ENCODE measurements at places on chromosomes 3 and 15. TPM values are rescaled to one million over a fixed set of nuclear protein-coding genes. Genes with fewer than 3 reads are reported as not detected.

Gene ZNF662
- total RNA-seq, result not detected

DNA sequence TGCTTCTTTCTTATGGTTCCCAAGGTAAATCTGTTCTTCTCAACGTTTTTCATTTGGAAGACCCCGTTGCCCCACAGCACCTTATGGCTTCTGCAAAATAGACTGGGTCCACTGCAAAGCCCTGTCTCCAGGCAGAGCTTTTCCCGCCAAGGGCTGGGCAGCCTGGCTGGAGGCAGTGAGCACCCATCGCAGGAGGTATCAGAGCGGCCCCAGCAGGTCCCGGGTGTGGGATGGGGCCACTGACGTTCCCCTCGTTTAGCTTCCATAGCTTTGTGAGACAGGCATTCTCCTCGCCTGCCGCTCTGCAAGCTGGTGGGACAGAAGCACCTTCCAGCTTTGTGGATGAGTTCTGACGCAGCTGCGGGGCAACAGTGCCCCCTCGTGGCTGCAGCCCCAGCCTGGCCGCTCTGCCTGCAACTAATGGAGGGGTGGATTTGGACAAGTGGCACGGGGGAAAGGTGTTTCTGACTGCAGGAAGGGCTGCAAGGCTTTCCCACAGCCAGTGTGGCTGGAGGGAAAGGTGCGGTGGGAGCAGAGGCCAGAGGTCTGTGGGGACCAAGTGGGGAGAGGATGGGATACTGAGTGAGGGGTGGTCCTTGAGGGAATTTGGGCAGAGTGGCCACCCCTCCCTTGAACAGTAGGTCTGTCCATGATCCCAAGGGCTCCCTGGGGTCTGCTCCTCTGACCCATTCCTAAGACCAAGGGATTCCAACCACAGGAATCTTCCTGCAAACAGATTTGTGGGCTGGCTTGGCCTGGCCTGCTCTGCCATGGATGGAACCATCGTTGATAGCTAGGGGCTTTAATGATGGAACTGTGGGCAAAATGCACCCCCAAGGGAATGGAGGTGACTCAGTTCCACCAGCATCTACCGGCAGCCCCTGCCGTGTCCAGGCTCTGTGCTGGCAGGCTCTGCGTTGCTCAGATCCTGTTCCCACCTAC is 99.4 kb downstream of the FBLN2 start:
- peak; percentile 84 for DNase-seq

GRCh38 chr15:50906954-50907600 is 1.4 kb upstream of the AP4E1 start:
- DNase-seq, result no peak

DNA sequence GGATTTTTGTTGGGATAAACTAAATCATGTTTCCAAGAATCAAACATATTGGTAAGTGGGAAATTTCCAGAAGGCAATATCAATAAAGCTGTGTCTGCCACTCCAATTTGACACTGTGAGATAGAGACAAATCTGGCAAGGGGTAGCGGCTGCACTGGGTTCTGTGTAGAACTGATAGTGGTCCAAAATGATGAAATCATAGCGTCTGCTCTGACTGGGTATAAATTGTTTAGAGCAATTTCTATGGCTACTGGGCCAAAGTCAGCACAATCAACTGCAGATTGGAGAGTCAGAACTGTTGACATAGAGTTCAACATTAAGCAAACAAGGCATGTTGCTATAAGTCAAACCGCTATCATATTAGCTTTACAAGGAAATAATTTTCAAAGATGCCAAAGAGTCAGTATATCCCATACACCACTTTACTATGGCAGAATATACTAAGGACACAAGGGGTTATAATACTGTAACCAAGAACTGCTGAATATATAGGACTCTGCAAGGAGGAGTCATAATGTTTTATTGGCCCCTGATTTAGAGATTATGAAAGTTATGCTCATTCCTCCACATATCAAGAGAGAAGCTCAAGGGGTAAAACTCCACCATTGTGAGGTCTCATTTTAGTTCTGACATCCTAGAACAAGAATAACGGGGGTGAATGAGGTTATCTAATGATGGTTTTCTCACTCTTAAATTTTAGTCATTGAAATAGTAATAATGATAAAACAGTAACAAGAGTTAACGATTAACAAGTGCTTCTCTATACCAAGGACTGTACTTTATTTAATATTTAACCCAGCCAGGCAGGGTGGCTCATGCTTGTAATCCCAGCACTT is 309.7 kb upstream of the GADL1 start:
- no peak for DNase-seq

DNA sequence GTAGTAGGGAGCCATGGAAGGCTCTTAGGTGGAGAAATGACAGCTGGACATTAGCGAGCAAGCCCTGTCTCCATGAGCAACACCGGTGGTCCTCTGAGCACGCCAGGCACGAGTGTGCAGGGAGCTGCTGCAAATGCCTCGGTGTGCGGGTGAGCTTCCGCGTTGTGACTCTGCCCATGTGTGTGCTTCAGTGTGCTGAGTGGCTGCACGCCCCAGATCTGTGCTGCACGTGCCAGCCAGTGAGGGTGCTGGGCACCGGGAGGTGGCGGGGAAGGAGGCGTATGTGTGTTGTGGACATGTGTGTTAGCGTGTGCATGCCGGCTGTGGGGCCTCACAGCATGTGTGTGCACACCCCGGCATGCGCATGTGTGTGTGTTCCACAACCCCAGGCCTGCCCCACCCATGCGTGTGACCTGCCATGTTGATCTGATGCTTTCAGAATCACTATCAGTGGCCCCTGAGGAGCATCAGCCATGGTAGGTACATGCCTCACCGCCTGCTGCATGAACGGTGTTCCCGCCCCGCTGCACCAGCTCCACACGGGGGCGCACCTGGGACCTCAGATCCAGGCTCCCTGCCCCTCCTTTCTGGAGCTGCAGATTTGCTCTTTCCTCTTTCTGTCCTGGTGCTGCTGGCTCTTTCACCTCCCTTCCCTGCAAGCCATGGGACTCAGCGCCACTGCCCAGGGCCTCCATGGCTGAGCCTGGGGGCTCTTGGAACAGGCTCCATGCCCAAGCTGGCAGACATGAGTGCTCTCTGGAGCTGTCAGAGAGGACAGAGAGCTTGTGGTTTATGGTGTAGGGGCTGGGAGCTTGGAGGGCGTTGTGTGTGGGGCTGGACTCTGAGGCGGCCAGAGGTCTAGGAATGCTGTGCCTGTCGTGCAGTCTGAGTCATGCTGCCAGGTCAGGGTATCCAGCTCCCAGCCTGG is 169.4 kb downstream of the TBC1D2B start:
- no peak for DNase-seq

- no peak for DNase-seq
These were observed 95.0 kb downstream of the LRTM1 start for GRCh38 chr3:54832876-54833275.

GRCh38 chr15:92116330-92116729 is 262.8 kb downstream of the SLCO3A1 start:
- no peak for DNase-seq

Gene TRH
- not detected for total RNA-seq

Gene PROS1
- total RNA-seq, result 2.5 TPM

Gene CLDND1
- 69.1 TPM for total RNA-seq

DNA sequence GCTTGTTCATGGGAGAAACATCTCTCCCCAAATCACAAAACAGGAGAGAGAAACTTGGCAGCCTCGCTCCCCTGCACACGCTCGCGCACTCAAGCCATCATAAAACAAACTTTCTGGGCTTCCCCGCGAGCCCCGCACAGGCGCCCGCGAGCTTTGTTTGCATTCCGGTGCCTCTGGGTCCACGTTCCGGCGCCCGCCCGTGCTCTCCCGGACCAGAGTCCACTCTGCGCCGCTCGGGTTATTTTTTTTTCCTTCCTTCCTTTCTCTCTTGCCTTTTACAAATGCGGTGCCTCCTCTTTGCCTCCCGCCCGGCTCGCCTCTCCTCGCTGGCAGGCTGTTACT is 363 bp downstream of the MAGI1 start:
- peak; percentile 54 for DNase-seq

GRCh38 chr3:157335233-157336076 is 101.2 kb upstream of the PTX3 start:
- peak; percentile 51 for DNase-seq

DNA sequence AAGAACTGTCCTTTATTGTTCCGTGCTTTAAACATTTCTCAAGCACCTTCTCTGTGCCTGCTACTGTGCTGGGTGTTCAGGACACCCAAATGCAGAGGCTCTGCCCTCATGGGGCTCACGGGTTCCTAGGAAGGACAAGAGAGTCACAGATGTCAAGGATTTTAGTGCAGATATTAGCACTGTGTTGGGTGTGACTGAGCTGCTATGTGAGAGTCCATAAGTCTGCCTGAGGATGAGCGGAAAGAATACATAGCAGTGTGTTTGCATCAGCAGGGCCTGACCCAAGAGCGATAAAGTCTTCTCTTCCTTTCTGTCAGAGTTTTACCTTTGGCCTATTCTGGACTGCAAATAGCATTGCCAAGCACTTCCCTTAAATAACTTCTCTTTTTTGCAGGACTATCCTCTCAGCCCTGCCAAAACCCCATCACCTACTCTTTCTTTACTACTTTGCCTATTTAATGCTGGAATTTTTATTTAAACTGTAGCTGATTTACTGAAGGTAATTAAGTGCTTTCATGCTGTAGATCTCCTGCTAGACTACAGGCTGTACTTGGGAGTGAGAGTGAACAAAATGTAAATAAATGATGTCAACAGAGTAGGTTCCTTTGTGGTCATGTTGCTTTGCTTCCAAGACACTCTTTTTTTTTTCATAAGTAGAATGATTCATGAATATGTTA is 459.4 kb upstream of the TPRG1 start:
- no peak for DNase-seq

Measured in H1 (cell line).